ENCODE measurements at places on chromosomes 6 and 20. TPM values are rescaled to one million over a fixed set of nuclear protein-coding genes. Genes with fewer than 3 reads are reported as not detected.

DNA sequence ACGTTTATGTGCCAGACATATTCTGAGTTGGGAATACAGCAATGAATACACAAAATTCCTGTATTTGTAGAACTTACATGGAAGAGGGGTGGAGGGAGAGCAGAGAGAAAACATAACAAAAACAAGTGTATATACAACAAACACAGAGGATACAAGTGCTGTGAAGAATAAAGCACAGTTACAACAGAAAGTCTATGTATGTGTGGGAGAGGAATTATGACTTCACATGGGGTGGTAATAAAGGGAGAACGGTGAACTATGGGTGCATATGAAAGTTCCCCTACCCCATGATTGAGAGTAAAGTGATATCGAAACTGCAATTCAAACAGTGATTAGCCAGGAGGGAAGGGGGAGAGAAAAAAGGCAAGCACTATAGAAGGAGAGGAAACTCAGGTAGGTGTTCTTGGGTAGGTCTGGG, 24.6 kb downstream of the HBS1L start:
- no peaks in the 10 kb centered on the region for H3K27me3 ChIP-seq
- H3K4me1 ChIP-seq = peaks cover 46% of the 10 kb centered on the region
- H3K4me3 ChIP-seq = peak overlapping the region; percentile 53
- peak overlapping the region; percentile 80 for H3K27ac ChIP-seq
- DNase-seq = no peak

- H3K4me1 ChIP-seq = peaks cover 9% of the 10 kb centered on the region
- no peaks in the 10 kb centered on the region for H3K36me3 ChIP-seq
- DNase-seq = no peak
- H3K27ac ChIP-seq = no peak overlapping the region
- H3K4me3 ChIP-seq = no peak overlapping the region
- peaks cover 15% of the 10 kb centered on the region for H3K27me3 ChIP-seq
These were observed 145.9 kb upstream of the KCNK16 start for GRCh38 chr6:39468385-39468784.

DNA sequence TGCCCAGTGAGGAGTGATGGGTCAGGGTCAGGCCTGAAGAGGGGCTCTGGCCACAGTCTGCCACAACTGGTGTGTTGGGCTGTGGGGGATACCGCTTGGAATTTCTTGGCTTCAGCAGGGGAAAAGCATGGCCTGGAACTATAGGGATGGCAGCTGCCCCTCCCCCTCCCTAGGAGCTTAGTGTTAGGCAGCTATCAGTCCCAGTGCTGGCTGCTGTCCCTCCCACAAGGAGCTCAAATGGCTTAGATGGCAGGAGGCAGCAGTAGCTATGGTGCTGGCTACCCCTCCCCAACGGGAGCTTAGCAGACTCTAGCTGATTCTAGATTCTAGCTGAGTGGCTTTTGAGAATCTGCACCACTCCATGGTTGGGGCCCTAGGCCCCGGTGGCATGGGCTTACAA, 414.5 kb upstream of the HSF2 start:
- H3K27me3 ChIP-seq = no peaks in the 10 kb centered on the region
- H3K36me3 ChIP-seq = no peaks in the 10 kb centered on the region
- no peak overlapping the region for H3K27ac ChIP-seq
- DNase-seq = no peak
- no peak overlapping the region for H3K4me3 ChIP-seq

DNA sequence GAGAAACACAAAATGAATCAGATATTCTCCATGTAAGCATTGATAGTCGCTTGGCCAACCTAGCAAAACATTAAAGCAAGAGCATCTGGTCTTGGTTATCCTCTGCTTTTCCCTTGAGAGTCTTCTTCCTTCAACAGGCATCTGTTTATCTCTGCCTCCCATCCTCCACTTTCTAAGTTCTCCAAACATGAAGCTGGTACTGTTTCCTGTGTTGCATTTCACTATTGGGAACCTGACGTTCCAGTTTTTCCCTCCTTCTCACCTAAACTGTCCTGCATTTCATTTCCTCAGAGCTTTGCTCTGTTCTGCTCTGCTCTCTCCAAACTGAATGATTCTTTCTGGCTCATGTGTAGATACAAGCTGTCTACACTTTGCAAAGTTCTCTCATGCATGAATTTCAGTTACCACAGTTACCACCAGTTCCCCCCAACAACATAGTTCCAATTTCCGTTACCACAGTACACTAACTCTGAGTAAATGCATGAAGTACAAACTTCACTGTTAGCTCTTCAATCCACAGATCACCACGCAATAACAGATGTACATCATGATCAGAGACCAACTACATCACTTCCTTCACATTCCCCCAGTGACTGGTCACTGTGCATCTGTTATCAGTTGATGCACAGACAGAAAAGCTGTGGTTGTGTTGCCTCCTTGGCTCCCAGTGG, 86.7 kb upstream of the F13A1 start:
- H3K4me1 ChIP-seq = no peaks in the 10 kb centered on the region
- no peaks in the 10 kb centered on the region for H3K36me3 ChIP-seq
- H3K27me3 ChIP-seq = peaks cover 11% of the 10 kb centered on the region
- no peak overlapping the region for H3K27ac ChIP-seq

- H3K4me3 ChIP-seq = no peak overlapping the region
- DNase-seq = peak; percentile 5
- no peaks in the 10 kb centered on the region for H3K4me1 ChIP-seq
- no peak overlapping the region for H3K27ac ChIP-seq
- H3K36me3 ChIP-seq = peaks cover 16% of the 10 kb centered on the region
- H3K27me3 ChIP-seq = no peaks in the 10 kb centered on the region
These were observed 11.0 kb downstream of the TMEM14C start for GRCh38 chr6:10733863-10734262.

The TSHZ2 gene
- total RNA-seq = 1.9 TPM

The IBTK gene
- 25.8 TPM for total RNA-seq

- H3K4me1 ChIP-seq = no peaks in the 10 kb centered on the region
- H3K36me3 ChIP-seq = no peaks in the 10 kb centered on the region
- H3K27me3 ChIP-seq = peaks cover 9% of the 10 kb centered on the region
These were observed 266.4 kb upstream of the PRND start for GRCh38 chr20:4455301-4455701.

GRCh38 chr6:107264357-107264840, 149.1 kb upstream of the BEND3 start:
- no peak overlapping the region for H3K27ac ChIP-seq
- no peaks in the 10 kb centered on the region for H3K27me3 ChIP-seq
- H3K4me1 ChIP-seq = no peaks in the 10 kb centered on the region
- no peak for DNase-seq
- peaks cover 2% of the 10 kb centered on the region for H3K36me3 ChIP-seq

The SSTR4 gene
- total RNA-seq = not detected

DNA sequence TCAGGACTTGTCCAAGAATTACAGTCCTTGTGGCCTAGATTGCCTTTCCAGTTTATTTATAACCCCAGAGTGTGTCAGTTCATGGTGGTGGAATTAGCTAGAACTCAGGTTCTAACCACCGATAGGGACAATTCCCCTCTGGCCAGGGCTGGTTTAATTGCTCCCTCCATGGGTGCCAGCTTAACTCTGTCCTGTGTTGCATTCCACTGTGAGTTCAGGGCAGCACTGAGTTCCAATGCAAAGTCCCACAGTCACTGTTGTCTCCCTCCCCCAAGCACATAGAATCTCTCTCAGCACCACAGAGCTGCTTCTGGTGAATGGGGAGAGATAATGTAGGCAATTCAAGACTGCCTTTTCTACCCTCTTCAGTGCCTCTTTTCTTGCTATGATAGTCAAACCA, 82.5 kb upstream of the TNFRSF21 start:
- no peak overlapping the region for H3K27ac ChIP-seq
- H3K4me3 ChIP-seq = no peak overlapping the region
- H3K4me1 ChIP-seq = no peaks in the 10 kb centered on the region
- no peak for DNase-seq

The PRND gene
- not detected for total RNA-seq

DNA sequence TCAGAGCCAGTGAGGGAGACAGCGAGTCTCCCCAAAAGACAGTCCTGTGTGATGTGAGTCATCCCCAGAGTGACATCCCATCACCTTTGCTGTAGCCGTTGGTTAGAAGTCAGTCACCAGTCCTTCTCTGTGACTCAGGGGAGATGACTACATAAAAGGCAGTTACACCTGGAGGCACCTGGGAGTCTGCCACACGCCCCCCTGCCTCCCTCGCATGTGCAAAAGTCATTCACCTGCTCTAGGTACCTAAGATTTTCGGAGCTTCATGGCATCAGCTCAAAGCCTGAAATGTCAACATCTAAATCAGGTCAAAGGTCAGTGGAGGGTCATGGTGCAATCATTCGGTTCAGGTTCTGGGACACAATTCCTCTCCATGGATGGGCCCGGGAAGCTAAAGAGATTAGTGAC, 50.3 kb downstream of the PRR18 start:
- DNase-seq = peak; percentile 62
- peaks cover 32% of the 10 kb centered on the region for H3K4me1 ChIP-seq
- H3K27ac ChIP-seq = no peak overlapping the region
- no peak overlapping the region for H3K4me3 ChIP-seq
- H3K36me3 ChIP-seq = no peaks in the 10 kb centered on the region

The CLPSL2 gene
- not detected for total RNA-seq
